ENCODE measurements at places on chromosomes 5 and 9.

DNA sequence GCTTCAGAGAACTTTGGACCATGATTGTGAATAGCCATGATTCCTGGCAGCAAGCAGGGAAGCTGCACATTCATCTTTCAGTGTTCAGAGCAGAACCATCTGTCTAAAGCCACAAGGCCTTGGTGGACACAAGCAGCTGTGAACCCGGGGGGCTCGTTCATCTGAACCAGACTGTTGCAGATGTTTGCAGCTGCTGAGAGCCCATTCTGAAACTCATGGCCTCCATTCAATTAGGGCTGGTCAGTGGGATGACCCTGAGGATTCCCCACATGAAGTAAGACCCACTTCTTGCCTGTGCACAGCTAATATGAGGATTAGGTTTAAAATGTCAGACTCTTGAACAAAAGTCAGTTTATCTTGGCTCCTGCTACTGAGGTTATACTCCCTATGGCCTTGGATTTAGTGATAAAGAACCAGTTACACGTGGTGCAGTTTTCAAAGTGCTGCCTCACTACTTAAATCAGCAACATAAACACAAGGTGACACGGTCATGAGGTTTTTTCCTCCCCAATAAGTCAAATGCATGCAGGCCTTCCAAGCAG lies 109.8 kb upstream of the IFNK start:
- DNase-seq: no peak

DNA sequence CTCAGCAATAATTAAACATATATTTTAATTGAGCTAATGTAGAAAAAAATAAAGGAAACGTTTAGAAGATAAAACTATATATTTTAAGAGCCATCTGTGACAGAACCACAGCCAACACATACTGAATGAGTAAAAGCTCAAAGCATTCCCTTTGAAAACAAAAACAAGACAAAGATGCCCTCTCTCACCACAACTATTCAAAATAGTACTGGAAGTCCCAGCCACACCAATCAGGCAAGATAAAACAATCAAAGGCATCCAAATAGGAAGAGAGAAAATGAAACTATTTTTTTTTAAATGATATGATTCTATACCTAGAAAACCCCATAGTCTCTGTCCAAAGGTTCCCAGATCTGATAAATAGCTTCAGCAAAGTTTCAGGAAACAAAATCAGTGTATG lies 262.0 kb downstream of the HTR1A start:
- DNase-seq: no peak

GRCh38 chr9:93859431-93860215 lies 95.5 kb downstream of the BARX1 start:
- no peak for DNase-seq

- no peak for DNase-seq
Observed at GRCh38 chr5:124057724-124058231, 545.8 kb downstream of the CSNK1G3 start.

DNA sequence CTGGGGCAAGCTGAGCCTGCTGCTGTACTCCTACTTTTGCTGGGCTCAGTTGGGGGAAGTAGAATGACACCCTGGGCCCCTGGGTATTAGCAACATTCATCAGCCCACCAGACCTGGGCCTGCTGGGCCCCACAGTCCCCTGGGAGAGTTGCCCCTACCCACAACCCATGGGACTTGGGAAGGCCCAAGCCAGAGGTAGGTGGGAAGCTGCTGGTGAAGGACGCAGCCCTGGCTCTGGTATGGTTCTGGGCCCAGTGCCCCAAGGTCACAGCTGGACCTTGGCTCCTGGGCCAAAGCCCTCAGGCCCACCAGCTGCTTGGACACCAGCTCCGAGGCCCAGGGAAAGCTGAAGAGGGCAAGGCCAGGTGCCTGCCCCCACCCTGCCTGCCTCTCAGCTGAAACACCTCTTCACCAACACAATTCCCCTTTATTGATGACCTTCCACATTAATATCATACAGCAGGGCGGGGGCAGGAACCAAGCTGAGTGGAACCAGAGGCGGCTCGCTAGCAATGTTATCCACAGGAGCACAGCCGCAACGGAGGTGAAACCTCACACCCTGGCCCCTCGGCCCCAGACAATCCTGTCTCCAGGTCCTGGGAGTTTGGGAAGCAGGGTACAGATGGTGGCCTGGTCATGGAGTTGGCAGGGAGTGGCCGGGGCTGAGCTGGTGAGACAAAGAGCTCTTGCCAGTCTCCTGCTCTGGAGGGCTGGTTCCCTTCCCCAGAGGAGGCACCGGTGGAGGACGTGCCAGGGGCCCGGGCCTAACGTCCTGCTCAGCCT lies 13.7 kb downstream of the DOLPP1 start:
- no peak for DNase-seq

- no peak for DNase-seq
Observed at GRCh38 chr5:14252793-14253192, 109.7 kb downstream of the TRIO start.
